Renal cortical epithelial cell (primary cell): ENCODE measurements at places on chromosomes 2 and 18.
A peak's percentile ranks its signal among the peaks of the same experiment; 100 is the strongest.

DNA sequence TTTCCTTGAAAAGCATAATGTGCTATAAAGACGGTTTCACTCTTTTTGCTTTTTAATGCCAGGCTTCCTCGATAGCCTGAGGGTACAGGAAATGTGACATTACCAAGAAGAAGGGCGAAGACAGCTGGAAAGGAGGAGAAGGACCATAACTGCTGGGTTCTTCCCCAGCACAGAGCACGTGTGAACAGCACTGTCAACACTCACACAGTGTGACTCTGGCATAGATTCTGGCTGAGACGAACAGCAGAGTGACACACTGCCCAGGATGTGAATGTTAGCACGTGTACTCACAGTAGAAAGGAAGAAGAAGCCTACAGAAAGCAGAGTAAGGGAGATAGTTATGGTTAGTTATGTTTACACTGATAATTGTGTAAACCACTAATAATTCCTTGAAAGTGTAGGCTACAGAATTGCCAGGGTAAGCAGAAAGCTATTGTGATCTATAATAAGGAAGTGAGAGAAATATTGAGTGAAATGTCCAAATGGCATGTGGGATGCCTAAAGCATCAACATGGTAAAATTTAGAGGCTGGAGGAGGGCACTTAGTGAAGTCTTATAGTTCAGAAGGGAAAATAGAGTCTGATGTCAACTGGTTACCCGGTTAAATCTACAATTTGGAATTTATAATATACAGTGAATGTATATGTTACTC lies 198.2 kb downstream of the DLGAP1 start:
- DNase-seq = no peak

GRCh38 chr2:206219957-206220356 lies 54.5 kb upstream of the ZDBF2 start:
- no peak for DNase-seq

DNA sequence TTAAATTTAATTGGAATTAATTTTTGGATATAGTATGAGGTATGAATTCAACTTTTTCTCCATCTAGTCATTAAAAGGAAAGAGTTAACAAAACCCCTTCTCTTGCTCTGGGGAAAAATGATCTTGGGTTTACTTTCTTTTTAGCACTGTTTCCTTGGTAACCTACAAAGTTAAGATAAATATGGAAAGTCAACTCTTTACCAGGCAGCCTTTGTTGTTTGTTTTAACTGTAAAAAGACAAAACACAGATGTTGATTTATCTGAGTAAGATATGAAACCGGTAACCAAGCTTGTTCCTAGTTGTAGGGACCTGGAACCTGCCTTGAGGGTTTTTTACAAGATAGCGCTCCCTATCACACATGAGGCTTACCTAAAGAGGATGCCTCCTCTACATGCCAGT lies 10.1 kb upstream of the SANBR start:
- DNase-seq = no peak

DNA sequence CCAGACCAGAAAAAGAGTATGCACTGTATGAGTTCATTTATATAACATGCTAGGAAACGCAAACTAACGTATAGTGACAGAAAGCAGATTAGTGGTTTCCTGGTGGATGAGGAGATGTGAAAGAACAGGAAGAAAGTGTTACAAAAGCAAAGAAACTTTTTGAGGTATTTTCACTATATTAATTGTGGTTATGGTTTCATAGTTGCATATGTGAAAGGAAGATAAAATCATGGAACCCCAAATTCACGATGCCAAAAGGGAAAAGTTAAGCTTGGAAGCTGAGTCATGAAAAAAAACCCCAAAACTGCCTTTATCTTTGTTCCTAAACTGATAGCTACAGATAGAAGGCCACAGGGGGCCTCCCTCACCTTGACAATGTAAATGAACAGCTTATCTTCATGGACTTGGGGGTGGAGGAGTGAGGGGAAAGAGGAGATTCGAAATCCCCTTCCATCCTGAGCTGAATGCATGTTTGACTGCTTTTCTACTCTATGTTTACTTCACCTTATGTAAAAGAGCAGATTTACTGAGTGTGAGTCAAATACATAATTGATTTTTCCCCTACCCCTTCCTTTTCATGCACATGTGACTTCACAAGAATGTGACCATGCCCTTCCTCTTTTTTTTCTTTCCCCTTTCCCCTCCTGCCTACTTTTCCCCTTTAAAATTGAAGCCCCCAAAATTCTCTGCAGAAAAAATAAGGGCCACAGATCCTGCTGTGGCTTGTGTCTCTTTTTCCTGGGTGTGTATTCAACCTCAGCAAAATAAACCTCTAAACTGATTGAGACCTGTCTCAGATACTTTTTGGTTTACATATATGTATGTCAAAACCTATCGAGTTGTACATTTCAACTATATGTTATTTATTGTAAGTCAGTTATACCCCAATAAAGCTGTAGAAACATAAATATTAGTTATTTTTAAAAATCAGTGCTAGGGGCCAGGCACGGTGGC lies 100.1 kb upstream of the TLK1 start:
- no peak for DNase-seq

- DNase-seq = no peak
These were observed 73.3 kb downstream of the TMEM18 start for GRCh38 chr2:603869-604268.

DNA sequence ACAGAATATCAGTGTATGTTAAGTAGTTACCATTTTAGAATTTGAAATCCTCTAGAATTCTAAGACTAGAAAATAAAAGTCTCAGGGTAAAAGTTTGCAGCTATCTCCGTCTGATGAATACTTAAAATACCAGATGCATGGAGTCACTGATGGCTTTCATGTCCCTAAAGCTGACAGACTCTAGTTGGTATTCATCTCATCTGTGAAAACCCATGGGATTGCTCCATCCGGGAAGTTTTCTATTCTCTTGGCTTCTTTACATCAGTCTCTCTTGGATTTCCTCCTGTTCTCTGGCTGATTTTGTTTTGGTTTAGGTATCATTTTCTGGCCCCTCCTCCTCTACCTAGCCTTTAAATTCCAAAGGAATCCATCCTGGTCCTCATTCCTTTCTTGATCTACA lies 465.6 kb upstream of the POU3F3 start:
- peak; percentile 12 for DNase-seq

- DNase-seq = no peak
These were observed 64.8 kb upstream of the ALKAL2 start for GRCh38 chr2:352696-353095.

DNA sequence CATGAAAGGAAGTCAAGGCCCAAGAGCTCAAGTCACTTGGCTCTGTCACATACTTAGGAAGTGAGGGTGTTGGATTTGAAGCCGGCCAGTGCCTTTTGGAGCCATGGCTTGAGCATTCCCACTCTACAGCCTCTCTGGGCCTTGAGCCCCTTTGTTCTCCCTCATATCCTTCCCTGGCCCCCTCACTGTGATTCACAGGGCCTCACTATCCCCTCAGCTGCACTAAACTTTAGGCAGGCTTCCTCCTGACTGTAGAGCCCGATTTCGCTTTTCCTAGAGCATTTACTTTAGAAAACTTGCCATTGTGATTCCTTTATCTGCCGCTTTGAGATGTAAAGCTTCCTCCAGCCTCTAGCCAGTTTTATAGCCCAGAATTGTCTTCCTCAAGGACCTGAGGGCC lies 107.6 kb downstream of the FBXO15 start:
- no peak for DNase-seq

GRCh38 chr2:127434515-127434914 lies 16.3 kb downstream of the PROC start:
- DNase-seq = no peak

- peak; percentile 48 for DNase-seq
These were observed 47.0 kb upstream of the AP1S3 start for GRCh38 chr2:223884399-223884798.

- DNase-seq = no peak
These were observed 155.6 kb upstream of the DNMT3A start for GRCh38 chr2:25497229-25497917.

DNA sequence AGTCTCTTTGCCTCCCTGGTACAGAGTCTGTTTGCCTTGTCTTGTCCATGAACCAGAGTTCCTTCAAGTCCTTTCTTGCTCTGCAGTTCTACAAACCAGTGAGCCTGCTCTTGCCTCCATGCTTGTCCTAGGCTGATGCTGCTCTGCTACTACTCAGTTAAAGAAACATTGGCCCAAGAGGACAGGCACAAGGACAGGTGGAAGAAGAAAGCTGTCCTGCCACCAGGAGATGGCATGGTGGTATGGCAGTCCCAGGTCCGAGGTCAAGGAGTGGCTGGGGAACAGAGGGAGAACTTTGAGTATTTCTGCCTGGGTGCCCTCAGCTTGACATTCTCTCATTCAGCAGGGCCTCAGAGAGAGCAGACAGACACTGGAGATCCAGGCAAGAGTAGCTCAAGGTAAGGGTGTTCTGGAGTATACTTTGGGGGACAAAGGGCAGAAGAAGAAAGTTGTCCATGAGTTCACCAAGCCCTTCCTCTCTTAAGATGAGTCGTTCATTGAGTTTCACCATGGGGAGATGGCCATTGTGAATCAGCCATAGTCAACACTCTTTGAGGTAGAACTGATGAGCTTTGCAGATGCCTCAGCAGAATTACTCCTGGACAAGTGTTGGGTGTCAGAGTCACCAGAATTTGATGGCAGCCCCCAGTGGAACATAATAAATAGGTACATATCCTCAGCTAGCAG lies 20.4 kb downstream of the TTC32 start:
- DNase-seq = no peak

GRCh38 chr2:52532956-52533355 lies 1234.6 kb upstream of the CHAC2 start:
- DNase-seq = no peak

DNA sequence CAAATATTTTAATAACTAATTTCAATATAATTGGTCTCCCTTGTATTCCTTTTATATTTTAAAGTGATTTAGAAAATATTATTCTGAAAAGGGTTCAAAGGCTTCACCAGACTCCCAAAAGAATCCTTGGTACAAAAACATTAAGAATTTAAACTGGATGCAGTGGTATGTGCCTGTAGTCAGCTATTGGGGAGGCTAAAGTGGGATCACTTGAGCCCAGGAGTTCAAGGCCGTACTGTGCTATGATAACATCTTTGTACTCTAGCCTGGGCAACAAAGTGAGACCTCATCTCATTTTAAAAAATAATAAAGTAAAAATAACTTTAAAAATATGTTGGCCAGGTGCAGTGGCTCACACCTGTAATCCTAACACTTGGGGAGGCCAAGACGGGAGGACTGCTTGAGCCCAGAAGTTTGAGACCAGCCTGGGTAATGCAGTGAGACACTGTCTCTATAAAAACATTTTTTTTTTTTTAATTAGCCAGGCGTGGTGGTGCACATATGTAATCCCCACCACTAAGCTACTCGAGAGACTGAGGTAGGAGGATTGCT lies 14.7 kb downstream of the NCL start:
- no peak for DNase-seq

- no peak for DNase-seq
These were observed 81.3 kb upstream of the SETBP1 start for GRCh38 chr18:44599412-44599811.

- DNase-seq = no peak
These were observed 95.6 kb upstream of the LHCGR start for GRCh38 chr2:48851161-48851560.

- DNase-seq = no peak
These were observed 74.8 kb upstream of the SLC66A3 start for GRCh38 chr2:11080253-11081115.

- no peak for DNase-seq
These were observed 212.7 kb downstream of the KCNE4 start for GRCh38 chr2:223264541-223265193.

DNA sequence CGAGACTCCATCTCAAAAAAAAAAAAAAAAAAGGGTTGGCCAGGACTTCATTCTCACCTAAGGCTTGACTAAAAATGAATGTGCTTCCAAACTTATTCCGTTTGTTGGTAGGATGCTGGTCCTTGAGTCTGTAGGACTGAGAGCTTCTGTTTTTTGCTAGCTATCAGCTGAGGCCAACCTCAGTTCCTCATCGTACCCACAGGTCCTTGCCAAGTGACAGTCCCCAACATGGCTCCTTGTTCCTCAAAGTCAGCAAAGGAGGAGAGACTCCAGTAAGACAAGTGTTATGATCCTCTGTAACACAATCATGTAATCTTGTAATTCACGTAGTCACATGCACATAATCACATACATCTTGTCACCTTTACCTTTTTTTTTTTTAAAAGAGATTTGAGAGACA lies 37.0 kb downstream of the HAUS1 start:
- no peak for DNase-seq

DNA sequence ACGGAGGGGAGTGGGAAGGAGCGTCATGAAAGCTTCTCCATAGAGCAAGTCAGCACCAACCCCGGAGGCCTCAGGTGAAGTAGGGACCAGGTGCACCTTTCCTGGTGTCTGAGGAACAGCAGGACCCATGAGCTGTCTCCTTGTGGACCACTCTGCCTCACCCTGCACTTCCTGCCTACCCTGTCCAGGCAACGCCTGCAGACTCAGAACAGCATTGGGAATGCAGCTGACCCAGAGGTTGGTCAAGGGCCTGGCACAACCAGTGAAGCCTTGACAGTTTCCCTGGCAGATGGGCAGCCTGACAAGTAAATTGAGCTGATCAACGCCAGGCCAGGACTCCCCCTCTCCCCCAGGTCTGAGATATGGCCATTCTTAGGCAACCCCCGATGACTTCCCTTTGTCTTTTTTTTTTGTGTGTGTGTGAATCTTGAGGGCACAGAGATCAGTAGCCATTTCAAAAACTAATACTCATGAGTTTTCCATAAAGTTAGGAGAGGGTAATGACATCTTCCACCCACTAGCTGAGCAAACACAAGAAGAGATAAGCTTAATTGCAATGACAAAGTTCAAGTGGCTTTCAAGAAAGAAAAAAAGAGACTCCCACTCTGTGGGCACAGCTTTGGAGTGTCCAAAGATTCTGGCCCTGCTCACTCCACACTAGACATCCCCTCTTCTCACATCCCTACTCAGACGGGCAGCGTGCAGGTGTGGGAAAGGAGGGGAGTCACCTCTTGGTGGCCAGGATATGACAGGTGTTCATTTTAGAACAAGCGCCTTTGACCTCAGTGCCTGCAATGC lies 3.5 kb upstream of the FABP1 start:
- DNase-seq = no peak

GRCh38 chr18:35635170-35635569 lies 53.6 kb downstream of the GALNT1 start:
- DNase-seq = peak; percentile 97

DNA sequence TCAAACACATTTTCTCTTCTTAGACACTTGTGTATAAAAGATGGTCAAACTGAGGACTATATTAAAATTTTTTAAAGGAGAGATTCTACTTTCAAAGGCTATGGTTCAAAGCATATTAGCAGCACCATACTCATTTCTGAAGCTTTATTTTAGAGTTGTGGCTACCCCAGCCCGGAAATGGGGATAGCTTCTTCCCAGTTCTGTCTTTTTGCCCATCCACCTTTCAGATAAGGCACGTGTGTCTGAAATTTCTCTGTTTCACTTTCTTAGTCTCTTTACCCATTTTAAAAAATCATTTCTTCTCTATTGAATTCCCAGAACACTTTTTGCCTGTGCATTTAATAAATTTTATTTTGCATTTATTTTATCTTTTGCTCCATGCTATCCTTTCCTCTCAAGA lies 431.5 kb downstream of the RNF144A start:
- DNase-seq = no peak

DNA sequence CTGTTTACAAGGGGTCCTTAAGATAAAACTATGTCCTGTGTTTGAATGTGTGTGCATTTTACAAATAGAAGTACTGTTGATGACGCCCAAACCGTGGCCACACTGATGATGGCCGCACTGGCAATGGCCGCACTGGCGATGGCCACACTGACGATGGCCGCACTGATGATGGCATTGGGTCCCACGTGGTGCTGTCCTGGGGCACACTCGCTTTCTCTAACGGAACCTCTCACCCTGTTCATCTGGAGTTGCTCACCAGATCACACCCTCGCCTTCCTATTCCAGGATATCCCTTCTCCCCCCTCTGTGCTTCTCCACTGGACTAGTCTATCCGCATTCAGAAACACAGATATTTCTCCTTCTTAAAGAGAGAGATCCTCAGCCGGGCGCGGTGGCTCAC lies 192.4 kb downstream of the EIPR1 start:
- DNase-seq = no peak
